ENCODE measurements at places on chromosomes 2 and 18. TPM values are rescaled to one million over a fixed set of nuclear protein-coding genes. Genes with fewer than 3 reads are reported as not detected.
A peak's percentile ranks its signal among the peaks of the same experiment; 100 is the strongest.

DNA sequence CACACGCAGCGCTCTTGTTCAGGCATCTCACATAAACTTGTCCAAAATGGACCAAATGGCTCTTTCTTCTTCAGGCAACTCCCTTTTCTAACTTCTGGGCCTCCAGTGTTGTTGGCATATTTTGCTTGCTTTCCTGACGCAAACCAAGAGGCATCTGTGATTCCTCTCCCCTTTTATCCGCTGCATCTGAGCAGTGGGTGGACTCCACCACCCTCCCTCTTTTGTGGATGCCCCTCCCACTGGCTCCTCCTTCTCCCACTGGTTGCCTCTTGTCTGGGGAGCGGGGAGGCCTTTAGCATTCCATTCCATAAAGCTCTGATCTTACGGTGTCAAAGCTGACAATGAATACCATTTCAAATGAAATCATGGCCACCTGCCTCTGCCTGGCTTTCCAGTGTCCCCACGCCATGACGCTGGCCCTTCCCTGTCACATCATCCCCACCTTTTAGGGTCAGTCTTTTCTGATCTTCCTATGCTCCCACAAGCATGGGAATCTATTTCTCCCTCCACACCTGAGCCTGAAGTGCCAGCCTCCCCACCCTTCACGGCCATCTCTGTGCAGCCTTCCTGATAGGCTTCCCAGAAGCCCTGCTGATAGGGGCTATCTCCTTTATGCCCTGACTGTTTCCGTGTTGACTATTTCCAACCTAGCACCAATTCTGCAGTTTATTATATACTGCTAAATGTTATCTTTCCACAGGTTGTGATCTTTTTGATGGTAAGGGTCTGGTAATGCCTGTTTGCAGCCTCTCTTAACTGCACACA lies 51.5 kb downstream of the RPL37A start:
- DNase-seq: no peak

The SPATA3 gene
- not detected for total RNA-seq

The IL36RN gene
- not detected for total RNA-seq

- no peak for DNase-seq
Measured at GRCh38 chr18:24837066-24837465, 376.6 kb downstream of the HRH4 start.

The C2orf49 gene
- total RNA-seq: 25.5 TPM

GRCh38 chr2:50754514-50754913 lies 277.4 kb downstream of the NRXN1 start:
- DNase-seq: no peak

The MYCN gene
- total RNA-seq: not detected

The GREB1 gene
- total RNA-seq: 0.05 TPM

DNA sequence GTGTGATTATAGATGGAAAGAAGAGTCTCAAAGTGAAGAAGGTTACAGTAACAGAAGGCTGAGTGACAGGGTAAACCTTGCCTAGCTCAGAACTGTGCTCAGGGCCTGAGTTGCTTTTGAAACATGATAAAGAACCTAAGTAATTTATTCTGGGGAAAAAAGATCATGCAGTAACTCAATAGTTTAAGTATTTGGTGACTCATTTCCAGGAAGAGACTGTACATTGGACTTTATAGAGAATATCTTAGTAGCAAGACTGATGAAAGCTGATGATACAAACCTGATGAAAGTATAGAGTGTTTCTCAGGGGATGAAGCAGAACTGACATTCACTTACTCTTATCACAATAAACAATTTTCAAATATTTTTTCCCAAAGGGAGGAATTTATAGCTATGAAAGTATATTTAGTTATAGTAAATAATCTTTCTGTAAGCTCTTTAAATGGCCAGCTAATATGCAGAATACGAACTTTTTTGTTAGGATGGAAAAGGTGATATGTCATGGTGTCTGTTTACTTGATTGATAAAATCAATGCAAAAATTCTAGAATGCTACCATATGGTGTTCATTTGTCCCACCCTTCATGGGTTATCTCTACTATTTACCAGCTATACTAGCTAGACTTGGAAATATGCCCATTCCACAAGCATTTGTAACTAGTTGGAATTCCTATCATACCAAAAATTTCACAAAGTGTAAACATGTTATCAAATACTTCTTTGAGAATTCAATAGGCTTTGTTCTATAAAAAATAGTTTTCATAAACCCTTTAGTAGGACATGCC lies 1265.5 kb upstream of the ACVR2A start:
- no peak for DNase-seq

DNA sequence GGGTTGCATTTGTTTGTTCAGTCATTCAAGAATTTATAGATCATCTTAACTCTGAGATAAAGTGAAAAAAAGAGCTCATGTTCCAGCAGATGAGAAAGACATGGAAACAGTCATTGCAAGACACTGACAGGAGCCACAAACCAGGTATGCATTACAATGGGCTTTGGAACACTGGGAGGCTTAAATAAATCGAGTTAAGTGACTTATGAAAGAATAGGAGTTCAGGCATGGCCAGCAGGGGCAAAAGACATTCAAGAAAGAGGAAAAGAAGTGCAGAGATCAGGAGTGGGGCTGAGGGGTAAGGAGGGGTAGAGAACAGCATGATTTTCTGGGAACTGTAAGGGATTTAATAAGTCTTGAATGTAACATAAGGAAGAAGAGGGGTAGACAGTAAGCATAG lies 121.2 kb upstream of the EPC2 start:
- no peak for DNase-seq

The FAM124B gene
- 0.64 TPM for total RNA-seq

The MAPK4 gene
- not detected for total RNA-seq

DNA sequence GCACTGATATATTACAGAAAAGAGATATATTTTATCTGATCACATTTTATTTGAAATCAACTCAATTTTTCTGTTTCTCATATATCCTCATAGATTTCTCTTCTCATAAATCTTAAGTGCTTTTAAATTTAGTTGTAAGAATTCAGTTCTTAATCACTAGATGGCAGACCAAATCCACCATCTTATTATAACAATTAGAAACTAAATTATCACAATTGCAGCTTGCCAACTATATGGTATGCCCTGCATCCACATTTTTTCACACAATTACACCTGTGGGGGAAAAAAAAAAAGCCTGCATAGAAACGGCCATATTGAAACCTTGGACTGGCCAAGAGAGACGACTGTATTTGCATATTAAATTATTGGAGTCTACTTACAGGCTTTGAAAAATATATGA lies 64.4 kb downstream of the COL5A2 start:
- no peak for DNase-seq

DNA sequence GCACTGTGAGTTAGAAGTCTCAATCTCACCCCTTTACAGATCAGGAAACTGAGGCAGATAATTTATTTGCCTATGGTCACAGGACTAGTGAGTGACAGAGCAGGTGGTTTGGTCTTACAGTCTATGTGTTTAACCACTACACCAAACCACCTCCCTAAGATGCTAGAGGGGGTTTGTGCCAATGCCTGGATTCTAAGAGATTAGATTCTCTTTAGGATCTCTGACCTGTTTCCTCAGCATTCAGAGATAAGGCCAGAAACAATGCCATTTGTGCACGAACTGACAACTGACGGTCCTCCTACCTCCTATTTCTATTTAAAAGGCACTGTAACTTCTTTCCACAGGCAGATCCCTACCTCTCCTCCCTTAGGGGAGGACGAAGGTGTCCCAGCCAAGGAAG lies 2.3 kb upstream of the SLC20A1 start:
- no peak for DNase-seq

DNA sequence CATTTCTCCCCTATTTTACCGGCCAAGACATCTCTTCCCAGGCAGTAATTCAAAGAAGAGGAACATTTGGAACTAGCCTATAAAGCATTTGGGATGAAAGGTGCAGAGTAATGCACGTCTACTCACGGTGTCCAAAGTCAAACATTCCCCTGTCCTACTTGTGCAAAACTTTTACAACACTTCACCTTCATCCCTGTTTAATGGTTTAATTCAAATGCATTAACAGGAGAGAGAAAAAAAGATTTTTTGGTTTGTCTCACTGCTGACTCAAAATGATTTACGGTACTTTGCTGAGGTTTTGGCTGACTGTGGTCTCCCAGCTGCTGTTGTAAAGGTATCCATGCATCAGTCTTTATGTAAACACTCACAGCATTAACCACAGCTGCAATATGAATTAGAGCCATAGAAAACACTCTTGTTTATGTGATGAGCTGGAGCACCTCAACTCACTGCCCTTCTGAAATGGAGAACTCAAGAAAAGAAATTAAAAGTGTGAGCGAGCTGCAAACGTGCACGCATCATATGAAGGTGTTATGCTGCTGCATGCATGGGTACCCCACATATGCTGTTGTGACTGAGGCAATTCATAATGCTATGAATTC lies 220.5 kb downstream of the PIEZO2 start:
- DNase-seq: no peak

- no peak for DNase-seq
Measured at GRCh38 chr18:79914614-79915160, 36.8 kb downstream of the SLC66A2 start.

DNA sequence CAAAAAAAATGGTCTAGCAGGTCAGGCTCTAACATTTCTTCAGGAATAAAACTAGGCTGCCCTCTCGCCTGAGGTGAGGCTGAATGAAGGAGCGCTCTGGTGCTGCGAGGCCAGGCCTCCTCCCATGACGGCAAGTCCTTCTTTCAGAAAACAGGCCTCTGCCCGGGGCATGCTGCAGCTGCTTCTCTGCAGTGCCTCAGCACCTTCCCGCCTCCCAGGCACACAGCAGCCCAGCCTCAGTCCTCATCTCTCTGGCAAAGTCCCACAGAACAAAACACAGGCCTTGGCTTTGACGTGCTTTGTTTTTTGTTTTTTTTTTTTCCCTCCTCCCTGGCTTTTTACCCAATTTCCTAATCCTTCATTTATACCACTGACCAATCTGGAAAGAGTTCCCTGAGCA lies 74.8 kb downstream of the BCL11A start:
- no peak for DNase-seq

DNA sequence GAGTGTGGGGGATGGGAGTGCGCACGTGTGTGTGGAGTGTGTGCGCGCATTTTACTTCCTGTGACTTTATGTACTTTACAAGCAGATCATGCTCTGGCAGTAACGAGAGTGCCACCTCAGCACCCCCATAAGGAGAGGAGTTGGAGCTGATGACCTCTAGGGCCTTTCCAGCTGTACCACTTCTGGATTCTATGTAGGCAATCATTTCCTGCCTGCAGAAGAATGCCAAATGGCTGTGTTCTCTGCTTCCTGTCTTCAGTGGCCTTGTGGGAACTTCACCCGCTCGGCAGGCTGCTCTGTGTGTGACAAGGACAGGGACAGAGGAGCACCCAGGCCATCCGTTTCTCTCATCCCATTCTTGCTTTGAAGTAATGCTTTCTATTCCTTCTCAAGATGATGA lies 22.8 kb upstream of the ZNF385B start:
- no peak for DNase-seq

- DNase-seq: peak; percentile 68
Measured at GRCh38 chr18:12306752-12307700, 1.0 kb upstream of the TUBB6 start.

GRCh38 chr2:64455545-64455944 lies 1.6 kb downstream of the LGALSL start:
- no peak for DNase-seq

The GPAT2 gene
- total RNA-seq: 20.4 TPM

DNA sequence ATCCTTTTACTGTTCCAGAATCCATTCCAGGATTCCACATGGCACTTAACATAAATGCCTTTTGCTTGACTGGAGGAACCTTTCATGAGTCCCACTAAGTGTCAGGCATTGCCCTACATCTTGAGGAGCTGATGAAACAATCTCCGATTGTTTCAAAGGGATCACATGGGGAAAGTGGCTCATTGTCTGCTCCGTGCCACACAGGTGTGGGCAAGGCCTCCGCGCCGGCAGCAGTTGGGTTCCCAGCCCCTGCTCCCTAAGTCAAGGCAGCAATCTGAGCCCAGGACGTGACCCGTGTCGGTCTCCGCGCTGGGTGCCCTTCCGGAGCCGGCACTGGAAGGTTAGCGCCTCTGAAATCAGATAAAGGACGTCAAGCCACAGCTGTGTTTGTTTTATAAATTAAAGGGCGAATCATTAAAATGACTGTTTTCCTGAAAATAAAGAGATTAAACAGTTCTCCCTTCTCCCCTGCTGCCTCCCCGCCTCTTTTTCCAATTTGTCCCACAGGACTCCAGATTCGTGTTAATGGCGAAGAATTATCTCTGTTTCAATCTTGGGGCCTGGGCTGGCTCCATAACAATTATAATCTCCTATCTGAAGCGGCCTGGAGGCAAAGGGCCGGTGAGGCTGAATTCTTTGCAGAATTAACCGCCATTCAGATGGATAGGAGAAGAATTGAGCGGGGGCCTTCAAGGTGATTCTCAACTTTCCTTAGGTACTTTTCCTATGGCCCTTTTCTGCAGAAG lies 84.3 kb upstream of the FZD7 start:
- DNase-seq: no peak

The FNDC4 gene
- total RNA-seq: not detected

The REG1B gene
- total RNA-seq: not detected

The CCDC85A gene
- not detected for total RNA-seq

DNA sequence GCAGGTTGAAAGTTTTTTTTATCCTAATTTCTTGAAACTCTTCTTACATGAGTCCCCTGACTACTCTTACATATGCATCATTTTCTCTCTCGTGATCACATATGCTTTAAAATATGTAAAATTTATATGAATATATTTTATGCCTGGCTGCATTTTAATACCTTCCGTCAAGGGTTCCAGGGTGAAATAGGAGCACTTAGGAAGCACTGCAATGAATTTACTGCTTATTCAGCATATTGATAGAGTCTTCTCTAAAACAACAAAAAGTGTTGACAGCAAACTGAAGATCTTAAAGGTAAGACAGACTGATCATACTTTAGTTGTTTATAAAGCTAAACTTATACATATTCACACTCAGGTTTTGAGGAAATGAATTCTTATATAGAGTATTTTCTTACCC lies 1191.6 kb upstream of the CRIM1 start:
- no peak for DNase-seq

The ANKMY1 gene
- total RNA-seq: 24.8 TPM

DNA sequence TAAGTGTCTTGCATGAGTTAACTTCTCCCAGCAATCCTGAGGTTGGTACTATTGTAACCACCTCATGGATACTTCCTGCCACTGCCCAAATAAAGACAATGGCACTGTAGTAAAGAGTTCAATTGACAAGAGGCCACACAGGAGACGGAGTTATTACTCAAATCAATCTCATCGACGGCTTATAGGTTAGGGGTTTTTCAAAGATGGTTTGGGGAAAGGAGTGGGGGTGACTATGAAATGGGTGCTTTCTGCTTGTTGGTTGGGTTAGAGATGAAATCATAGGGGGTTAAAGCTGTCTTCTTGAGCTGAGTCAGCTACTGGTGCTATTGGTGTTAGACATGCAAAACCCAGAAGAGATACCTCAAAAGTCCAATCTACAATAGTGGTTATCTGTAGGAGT lies 1258.0 kb upstream of the ZEB2 start:
- no peak for DNase-seq

DNA sequence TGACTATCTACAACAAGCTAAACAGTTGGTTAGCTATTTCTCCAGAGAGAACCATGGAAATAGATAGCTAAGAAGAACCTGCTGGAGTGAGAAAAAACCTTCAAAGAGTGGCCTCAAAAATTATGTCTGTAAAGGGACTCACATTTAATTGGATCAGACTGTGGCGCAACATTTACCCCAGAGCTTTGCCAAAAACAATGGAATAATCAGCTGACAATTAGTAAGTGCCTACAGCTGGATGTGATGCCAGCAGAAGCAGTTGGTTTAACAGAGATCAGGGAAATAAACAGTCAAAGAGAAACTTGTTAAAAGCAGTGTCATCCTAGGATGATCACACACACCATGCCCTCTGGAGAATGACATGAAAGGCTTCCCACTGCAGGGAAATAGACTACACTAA lies 310.7 kb downstream of the CLIP4 start:
- no peak for DNase-seq

Measured in activated CD4-positive, alpha-beta T cell treated with anti-CD3 and anti-CD28 coated beads, Interleukin-2, amount 10 ng/mL, durations not matched to agents 24 days and 14 days (primary cell).